ENCODE measurements at places on chromosomes 4 and X.

DNA sequence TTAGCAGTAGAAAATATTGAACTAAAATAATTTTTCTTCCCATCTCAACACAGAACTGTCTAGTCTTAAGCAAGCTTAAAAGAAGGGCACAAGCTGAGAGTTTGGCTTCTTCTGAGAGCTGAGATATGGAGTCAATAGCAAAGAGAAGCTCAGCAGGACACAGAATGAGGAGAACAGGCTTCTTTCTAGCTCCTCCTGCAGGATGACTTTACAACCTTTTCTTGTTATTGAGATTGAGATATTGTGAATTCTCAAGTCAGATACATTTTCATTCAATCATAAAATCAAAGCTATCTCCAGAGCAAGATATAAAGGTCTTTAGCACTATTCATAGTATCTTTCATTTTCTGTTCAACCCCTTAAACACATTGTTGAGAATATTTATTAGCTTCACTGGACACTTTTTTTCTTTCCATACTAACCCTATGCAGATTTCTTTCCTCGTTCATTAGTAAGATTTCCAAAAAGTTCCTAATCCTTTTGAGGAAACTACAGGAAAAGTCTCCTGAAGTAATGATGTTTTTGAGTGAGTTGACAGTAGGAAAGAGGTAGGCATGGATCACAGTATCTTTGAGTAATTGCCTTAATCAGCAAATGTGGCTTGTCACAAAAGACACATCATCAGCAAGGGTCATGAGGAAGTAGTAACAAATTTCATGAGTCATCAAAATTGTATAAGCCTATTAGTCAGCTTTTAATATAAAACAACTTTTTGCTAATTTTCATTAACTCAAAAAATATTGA lies 17.8 kb upstream of the CXCL3 start:
- peak; percentile 31 for DNase-seq

- DNase-seq: no peak
Observed at GRCh38 chr4:14294611-14295010, 667.1 kb upstream of the BOD1L1 start.

- no peak for DNase-seq
Observed at GRCh38 chr4:62208921-62209320, 1008.8 kb downstream of the ADGRL3 start.

GRCh38 chr4:15443371-15444160 lies 15.7 kb downstream of the C1QTNF7 start:
- no peak for DNase-seq

- DNase-seq: peak; percentile 62
Observed at GRCh38 chr4:38989487-38989886, 42.7 kb downstream of the TMEM156 start.

DNA sequence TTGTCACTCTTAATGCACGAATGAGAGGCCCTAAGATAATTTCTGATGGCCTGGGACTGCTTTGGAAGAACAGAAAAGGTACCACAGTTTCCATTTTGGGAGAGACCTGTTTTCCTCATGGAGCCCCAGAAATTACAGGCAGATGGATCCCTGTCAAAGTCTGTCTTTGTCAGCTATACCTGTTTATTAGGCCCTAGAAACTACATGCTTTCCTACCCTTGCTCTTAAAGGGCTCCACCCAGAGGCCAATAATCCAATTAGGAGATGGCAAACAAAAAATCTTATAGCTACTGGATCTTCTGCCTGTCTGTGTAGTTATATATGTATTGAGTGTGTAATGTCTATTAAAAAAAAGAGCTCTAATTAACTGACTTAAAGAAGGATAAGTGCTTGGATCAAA lies 141.3 kb downstream of the NR3C2 start:
- DNase-seq: no peak
